ENCODE measurements at places on chromosomes 2 and 18. TPM values are rescaled to one million over a fixed set of nuclear protein-coding genes. Genes with fewer than 3 reads are reported as not detected.

GRCh38 chr18:34594266-34594665 lies 115.8 kb upstream of the DTNA start:
- no peaks in the 10 kb centered on the region for H3K36me3 ChIP-seq
- no peak overlapping the region for H3K27ac ChIP-seq
- H3K4me1 ChIP-seq = no peaks in the 10 kb centered on the region
- no peaks in the 10 kb centered on the region for H3K27me3 ChIP-seq
- no peak for DNase-seq

DNA sequence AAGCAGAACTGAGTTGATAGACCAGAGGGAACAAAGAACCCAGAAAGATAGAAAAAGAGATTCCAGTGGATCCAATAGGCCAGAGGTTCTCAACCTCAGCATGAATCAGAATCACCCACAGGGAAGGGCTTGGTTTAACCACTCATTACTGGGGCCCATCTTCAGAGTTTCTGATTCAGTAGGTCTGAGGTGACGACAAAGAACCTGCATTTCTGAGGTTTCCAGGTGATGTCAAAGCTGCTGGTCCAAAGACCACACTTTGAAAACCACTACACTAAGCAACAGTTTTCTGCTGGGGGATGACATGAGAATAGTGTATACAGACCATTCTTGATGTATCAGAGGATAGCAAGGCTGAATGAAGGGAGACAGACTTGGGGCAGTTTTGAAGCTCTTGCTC lies 296.9 kb upstream of the STON1 start:
- peaks cover 7% of the 10 kb centered on the region for H3K4me1 ChIP-seq
- no peaks in the 10 kb centered on the region for H3K27me3 ChIP-seq
- DNase-seq = no peak

DNA sequence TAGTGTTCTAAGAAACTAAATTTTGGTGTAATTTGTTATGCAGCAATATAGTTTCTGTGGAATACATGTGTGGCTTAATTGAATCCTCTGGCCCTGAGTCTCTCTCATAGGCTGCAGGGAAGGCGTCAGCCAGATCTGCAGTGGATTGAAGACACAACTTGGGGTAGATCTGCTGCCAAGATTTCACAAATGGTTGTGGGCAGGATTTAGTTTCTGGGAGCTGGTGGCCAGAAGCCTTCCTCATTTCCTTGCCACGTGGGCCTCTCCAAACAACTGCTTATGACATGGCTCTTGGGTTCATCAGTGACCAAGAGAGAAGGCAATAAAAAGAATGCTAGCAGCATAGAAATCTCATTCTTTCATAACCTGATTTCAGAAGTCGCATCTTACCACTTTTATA lies 28.2 kb downstream of the CCDC102B start:
- H3K36me3 ChIP-seq = no peaks in the 10 kb centered on the region
- H3K4me1 ChIP-seq = no peaks in the 10 kb centered on the region
- H3K27ac ChIP-seq = no peak overlapping the region

Gene ALKAL2
- 17.4 TPM for total RNA-seq

Gene PLEK
- 4.4 TPM for total RNA-seq

DNA sequence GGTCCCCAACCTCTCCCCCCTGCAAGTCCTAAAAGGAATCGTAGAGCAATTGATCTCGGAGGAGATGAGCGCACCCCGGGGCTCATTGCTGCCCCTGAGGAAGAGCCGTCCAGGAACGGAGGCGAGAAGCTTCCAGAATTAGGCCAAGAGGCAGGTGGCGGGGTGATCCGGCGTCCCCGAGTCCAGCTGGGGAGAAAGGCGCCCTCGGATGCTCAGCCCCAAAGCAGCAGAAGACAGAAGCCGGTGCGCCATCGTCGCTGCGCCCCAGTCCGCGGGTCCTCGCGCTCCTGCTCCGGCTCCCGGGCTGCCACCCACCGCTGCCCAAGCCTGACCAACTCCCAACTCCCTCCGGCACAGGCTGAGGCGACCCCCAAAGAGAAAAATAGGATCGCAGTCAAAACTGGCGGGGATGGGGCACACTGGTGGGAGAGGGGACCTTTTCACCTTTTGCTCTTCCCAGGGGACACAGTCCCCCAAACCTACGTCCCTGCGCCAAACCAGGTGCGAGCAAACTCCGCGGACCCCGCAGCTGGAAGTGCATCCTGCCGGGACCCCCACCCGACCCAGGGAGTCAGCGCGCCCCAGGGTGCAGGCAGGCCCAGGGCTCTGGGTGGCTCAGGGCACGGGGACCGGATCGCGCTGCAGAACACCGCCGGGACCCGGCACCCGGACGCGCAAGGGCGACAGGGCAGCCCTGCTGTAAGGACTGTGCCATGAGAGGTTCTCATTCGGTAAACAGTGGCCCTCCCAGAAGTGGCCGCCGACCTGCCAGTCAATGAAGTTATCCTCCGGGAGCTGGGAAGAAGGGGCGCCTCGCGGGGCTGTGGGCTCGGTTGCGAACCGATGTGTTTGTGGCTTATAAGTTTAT lies 8.4 kb upstream of the MEIS1 start:
- H3K4me3 ChIP-seq = peak overlapping the region; percentile 47
- no peaks in the 10 kb centered on the region for H3K36me3 ChIP-seq
- H3K4me1 ChIP-seq = peaks cover 10% of the 10 kb centered on the region
- DNase-seq = no peak

Gene UGT1A5
- total RNA-seq = 1.2 TPM

DNA sequence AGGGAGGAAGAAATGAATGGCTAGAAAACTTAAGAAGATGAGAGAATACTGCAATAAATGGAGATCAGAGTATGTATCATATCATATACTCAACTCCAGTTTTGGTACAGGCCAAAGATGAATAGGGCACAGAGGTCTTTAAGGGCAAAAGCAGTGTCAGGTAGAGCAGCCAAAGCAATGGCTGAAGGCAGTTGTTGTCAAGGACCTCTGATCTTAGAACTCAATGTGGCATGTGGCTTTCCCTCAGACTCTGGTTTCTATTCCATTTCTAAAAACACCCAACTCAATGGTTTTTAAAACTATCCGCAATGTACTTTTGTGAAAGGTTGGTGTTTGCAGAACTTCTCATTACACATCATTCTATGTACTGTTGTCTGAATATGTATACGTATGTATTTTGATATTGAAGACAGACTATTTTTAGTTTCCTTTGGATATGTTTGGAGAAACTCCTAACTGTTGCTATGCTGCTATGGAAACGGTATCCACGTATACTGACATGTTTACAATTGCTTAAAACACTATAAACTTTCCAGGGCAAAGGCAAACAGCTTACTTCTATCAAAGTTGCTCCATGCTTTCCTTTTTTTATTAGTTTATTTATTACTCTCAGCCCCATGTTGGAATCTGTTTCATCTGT lies 58.1 kb upstream of the PELI1 start:
- H3K36me3 ChIP-seq = no peaks in the 10 kb centered on the region
- no peak for DNase-seq
- H3K4me1 ChIP-seq = peaks cover 40% of the 10 kb centered on the region
- no peak overlapping the region for H3K4me3 ChIP-seq
- no peaks in the 10 kb centered on the region for H3K27me3 ChIP-seq

Gene CHN1
- total RNA-seq = 9.6 TPM

Gene B3GNT2
- 18.9 TPM for total RNA-seq
